ENCODE measurements at places on chromosomes 13 and 19. TPM values are rescaled to one million over a fixed set of nuclear protein-coding genes. Genes with fewer than 3 reads are reported as not detected.

The RASIP1 gene
- 127 TPM for total RNA-seq

The GFY gene
- not detected for total RNA-seq

The DENND1C gene
- not detected for total RNA-seq

The FGF22 gene
- not detected for total RNA-seq

The PTPRH gene
- total RNA-seq = 0.65 TPM

The ZNF546 gene
- total RNA-seq = 4.9 TPM

The C19orf38 gene
- total RNA-seq = 0.38 TPM

The CDADC1 gene
- total RNA-seq = 2.9 TPM

The RB1 gene
- total RNA-seq = 37.3 TPM

The MEF2B gene
- not detected for total RNA-seq

The BCL3 gene
- total RNA-seq = 5.6 TPM

The SSBP4 gene
- total RNA-seq = 138 TPM

The ZNF534 gene
- not detected for total RNA-seq

The APOC4 gene
- not detected for total RNA-seq

The ZSWIM9 gene
- total RNA-seq = 3.3 TPM

The FUT2 gene
- not detected for total RNA-seq

The CAMSAP3 gene
- total RNA-seq = not detected

The FXYD7 gene
- not detected for total RNA-seq

The STOML3 gene
- total RNA-seq = not detected

The NPHS1 gene
- total RNA-seq = not detected

The LGALS14 gene
- not detected for total RNA-seq

The TNFSF9 gene
- total RNA-seq = 1.1 TPM

The DCT gene
- 0.10 TPM for total RNA-seq

The CCL25 gene
- not detected for total RNA-seq

The ACER1 gene
- total RNA-seq = not detected

The KLK5 gene
- total RNA-seq = not detected

The SETDB2 gene
- total RNA-seq = 5.9 TPM

The LACC1 gene
- 9.8 TPM for total RNA-seq

The PRRG2 gene
- total RNA-seq = 8.5 TPM

The CGB1 gene
- total RNA-seq = not detected

The CYP4F2 gene
- not detected for total RNA-seq

The ZNF132 gene
- total RNA-seq = 7.3 TPM

The NCR1 gene
- not detected for total RNA-seq

The ZNF729 gene
- total RNA-seq = not detected

The PBX4 gene
- total RNA-seq = not detected

The FGF21 gene
- not detected for total RNA-seq

The ZNF709 gene
- total RNA-seq = 3.6 TPM

The ZNF625 gene
- total RNA-seq = 13.5 TPM

The LHB gene
- 0.48 TPM for total RNA-seq

The NCAN gene
- total RNA-seq = not detected

The SYNGR4 gene
- total RNA-seq = not detected

The S1PR5 gene
- total RNA-seq = not detected

The MBD3L3 gene
- total RNA-seq = not detected

The FXYD3 gene
- not detected for total RNA-seq

The RASAL3 gene
- 38.5 TPM for total RNA-seq

The CPAMD8 gene
- total RNA-seq = 2.3 TPM

The PCDH8 gene
- not detected for total RNA-seq

The ATP4A gene
- not detected for total RNA-seq

The KIRREL2 gene
- not detected for total RNA-seq

The TTC9B gene
- total RNA-seq = not detected

The ACP5 gene
- total RNA-seq = under 0.01 TPM

The DIAPH3 gene
- total RNA-seq = 19.9 TPM

Data from vein endothelial cell (primary cell).